Stimulated activated CD8-positive, alpha-beta memory T cell treated with anti-CD3 and anti-CD28 coated beads, Interleukin-15, amount 100 ng/mL, for 24 hours (primary cell): ENCODE measurements at places on chromosomes 2 and 18.

DNA sequence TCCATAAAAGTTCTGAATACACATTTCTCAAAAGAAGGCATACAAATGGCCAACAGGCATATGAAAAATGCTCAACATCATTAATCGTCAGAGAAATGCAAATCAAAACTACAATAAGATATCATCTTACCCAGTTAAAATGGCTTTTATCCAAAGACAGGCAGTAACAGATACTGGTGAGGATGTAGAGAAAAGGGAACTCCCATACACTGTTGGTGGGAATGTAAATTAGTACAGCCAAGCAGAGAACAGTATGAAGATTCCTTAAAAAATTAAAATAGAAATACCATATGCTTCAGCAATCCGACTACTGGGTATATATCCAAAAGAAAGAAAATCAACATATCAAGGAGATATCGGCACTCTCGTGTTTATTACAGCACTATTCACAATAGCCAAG lies 1312.5 kb downstream of the DSC3 start:
- no peak for DNase-seq

GRCh38 chr2:179636995-179637394 lies 224.4 kb downstream of the ZNF385B start:
- no peak for DNase-seq

- no peak for DNase-seq
These were observed 66.8 kb upstream of the DNER start for GRCh38 chr2:229780856-229781773.

DNA sequence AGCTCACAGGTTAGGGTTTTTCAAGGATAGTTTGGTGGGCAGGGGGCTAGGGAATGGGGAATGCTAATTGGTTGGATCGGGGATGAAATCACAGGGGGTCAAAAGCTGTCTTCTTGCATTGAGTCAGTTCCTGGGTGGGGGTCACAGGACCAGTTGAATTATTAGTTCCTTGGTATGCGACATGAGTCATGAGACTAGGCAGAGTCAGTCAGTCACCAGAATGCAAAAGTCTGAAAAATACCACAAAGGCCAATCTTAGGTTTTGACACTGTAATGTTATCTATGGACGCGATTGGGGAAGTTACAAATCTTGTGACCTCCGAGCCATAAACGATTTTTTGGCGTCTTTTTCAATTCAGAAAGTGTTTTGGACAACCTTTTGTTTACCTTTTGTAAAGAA lies 101.2 kb downstream of the ZNF519 start:
- no peak for DNase-seq

DNA sequence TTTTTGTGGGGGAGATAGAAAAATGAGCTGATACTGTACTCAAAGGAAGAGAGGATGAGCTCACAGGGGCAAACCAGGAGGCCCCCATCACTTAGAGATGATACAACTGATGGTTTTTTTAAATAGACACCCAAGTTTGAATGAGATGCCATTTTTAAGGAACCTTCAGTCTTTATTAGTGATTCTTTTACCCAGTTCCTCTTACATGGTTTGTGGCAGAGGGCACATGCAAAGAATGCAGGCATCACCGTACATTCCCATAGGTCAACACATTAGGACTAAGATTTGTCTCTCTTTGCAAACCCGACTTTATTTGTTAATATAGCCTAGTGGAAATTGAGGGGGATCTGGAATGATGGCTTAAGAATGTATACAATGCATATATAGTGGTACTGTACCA lies 250.9 kb downstream of the ASXL3 start:
- no peak for DNase-seq

DNA sequence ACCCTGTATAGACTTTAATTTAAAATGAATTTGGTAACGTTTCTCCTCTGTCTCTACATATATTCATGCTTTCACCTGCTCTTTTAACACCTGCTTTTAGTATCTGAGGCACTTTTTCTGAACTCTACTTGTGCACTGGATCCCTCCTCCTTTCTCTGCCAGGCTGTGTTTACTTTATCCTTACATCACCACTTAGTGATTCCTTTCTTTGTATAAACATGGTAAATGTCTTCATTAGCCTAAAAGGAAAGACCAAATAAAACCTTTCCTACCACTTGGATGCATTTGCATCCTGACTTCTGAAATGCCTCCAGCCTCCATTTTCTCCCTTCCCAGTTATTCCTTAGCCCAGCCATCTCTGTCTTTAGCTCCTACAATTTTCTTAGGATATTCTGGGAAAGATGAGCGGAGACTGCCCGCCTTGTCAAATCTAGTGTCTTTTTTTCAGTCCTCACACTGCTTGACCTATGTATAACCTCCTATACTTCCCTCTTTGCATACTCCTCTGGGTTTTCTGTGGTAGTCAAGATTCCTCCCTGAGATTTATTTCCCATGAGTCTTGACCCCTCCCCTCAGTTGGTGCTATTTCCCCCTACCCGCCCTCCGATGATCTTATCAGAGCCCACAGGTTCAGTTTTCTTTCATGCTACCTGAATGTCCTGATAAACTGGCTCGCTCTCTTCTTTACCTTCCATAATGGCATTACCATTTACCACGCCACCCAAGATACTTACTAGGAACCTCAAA lies 44.8 kb downstream of the REL start:
- DNase-seq = no peak

DNA sequence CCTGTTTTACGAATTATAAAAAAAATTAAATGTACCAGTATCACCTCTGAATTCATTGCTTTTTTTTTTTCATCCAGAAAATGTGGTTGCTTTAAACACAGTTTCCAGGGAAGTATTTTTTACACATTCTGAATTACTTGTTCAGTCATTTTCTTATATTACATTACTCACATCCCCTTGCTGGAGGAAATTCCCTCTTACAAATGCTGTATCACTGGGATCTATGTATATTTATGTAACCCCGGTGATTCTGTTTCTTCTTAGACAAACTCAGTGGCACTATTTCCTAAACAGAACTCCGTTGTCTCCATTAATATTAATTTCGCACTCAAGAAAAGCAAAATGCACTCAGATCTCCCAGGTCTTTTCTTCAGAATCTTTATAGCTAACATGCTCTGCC lies 1078.5 kb upstream of the ZEB2 start:
- no peak for DNase-seq

GRCh38 chr2:212915121-212915782 lies 236.2 kb downstream of the IKZF2 start:
- DNase-seq = no peak

GRCh38 chr2:227326783-227327182 lies 1.7 kb downstream of the MFF start:
- no peak for DNase-seq

DNA sequence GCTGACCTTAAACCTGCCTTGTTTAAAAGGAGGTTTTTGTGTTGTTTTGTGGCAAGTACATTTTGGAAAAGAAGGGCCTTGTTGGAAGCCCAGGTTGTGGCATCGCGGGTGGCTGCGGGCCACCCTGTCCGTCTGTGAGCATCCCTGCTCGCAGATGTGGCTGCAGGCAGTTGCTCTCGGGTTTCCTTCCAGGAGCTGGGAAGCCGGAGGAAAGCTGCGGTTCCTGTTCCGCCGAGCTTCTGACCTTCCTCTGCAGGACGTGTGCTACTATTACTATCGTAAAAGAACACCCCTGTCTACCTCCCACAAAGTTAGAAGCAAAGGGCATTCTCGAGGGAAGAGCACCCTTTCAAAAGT lies 766 bp downstream of the MFF start:
- no peak for DNase-seq

- DNase-seq = no peak
These were observed 680 bp downstream of the CTDSP1 start for GRCh38 chr2:218400167-218400929.

DNA sequence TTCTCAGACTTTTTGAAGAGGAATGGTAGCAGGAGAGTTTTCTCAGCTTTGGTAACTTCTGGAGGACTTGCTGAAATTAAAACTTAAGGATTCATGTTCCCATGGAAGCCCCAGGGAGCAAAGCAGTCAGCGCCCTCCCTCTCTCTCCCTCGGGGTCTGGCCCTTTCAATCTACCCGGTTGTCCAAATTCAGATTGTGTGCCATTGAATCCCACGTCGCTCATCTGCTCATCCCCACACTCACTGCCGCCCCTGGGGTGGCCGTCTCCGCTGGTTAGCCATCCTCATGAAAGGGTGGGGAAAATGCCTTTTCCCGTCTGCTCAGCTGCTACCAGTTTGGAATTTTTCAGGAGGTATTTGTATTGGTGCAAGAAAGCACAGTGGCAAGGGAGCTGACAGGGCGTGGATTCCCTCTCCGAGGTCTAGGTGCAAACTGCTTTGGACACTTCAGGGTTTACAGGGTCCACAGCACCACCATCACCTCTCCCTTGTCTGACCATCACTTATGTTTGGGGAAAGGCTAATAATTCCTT lies 27.1 kb downstream of the MCFD2 start:
- DNase-seq = no peak

- DNase-seq = no peak
These were observed 40.7 kb downstream of the KLHL14 start for GRCh38 chr18:32732165-32732564.

GRCh38 chr18:26524002-26524401 lies 24.4 kb downstream of the KCTD1 start:
- no peak for DNase-seq
